ENCODE measurements at places on chromosomes 12 and 14.
A peak's percentile ranks its signal among the peaks of the same experiment; 100 is the strongest.

DNA sequence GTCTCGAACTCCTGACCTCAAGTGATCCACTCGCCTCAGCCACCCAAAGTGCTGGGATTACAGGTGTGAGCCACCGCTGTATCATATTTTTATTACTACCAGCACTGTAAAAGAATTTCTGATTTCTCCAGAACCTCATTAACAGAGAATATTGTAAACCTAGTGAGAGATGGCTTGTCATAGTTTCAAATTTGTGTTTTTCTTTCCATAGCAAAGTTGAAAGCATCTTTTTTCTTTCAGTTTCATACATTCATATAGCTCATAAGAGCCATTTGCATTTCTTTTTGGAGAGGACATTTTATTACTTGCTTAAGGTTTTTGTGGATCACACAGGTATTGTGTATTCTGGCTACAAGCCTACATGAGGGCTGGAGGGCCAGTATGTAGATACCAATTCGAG is 58.0 kb downstream of the MIS18BP1 start:
- DNase-seq, result no peak

DNA sequence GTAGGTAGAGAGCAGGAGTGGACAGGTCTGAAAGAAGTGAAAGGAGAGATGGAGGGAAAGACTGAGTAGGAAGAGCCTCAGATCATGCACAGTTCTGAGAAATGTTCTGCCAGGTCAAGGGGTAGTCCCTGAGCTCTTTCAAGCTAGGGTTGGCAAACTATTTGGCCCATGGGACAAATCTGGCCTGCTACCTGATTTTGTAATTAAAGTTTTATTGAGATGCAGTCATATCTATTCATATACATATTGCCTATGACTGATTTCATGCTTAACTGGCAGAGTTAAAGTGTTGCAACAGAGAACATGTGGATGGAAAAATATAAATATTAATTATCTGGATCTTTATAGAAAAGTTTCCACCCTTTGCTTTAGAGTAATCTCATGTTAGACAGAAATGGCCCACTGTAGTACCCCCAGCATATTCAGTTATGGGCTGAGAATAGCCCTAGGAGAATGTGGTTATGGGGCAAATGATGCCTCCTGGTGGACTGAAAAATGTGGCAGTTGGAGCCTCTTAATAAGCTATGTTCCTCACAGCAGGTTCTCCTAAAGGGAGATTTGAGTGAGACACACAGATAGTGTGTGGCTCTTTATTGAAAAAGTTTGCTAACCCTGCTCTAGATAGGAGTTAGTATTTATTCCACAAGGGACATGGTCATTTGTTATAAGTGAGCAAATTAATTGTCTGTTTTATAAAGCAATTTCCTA is 476.9 kb downstream of the LRIG3 start:
- peak; percentile 63 for DNase-seq

DNA sequence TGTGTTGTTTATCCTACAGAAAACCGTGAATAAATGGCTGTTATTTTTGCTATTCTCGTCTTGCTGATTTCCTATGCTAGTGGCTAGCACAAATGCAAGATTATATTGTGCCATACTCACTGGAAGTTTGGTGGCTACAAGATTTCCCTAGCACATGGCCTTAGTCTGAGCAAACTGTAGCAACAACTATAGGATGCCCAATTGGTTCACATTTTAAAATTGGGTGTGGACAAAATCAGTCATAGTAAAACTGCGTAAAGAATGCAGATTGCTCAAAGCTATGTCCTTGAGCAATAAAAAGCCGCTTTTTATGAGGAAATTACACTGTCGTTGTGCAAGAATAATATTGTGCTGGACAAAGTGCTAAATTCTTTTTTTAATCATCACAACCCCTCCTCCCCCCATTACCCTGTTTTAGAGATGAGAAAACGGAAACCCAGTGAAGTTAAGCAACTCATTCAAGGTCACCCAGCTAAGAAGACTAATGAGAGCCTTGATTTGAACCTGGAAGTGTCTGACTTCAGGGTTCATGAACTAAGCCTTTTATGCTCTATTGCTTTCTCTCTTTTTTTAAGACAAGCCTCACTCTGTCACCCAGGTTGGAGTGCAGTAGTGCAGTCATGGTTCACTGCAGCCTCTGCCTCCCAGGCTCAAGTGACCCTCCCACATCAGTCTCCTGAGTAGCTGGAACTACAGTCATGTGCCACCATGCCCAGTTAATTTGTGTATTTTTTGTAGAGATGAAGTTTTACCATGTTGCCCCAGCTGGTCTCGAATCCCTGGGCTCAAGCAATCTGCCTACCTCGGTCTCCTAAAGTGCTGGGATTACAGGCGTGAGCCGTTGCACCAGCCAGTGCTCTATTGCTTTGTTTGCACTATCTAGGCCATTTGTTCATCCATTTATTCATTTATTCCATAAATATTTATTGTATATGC is 73.6 kb downstream of the SRGAP1 start:
- DNase-seq, result peak; percentile 98

DNA sequence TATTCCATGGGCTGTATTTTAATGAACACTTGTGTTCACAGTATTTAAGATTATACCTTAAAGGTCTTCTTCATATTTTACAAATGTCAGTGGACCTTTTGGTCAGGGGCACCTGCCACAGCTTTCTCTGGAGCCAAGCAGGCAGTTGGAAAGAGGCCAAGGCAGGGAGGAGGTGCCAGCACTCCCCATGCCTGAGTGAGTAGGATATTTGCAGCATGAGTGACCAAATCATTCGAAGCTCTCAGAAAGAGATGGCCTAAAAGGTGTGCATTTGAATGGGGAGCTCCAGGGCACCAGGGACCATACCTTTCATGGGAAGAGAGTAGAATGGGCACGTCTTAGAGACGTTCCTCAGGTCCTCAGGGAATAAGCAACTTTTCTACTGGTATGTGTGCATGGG is 121.6 kb downstream of the GPR135 start:
- DNase-seq, result no peak

DNA sequence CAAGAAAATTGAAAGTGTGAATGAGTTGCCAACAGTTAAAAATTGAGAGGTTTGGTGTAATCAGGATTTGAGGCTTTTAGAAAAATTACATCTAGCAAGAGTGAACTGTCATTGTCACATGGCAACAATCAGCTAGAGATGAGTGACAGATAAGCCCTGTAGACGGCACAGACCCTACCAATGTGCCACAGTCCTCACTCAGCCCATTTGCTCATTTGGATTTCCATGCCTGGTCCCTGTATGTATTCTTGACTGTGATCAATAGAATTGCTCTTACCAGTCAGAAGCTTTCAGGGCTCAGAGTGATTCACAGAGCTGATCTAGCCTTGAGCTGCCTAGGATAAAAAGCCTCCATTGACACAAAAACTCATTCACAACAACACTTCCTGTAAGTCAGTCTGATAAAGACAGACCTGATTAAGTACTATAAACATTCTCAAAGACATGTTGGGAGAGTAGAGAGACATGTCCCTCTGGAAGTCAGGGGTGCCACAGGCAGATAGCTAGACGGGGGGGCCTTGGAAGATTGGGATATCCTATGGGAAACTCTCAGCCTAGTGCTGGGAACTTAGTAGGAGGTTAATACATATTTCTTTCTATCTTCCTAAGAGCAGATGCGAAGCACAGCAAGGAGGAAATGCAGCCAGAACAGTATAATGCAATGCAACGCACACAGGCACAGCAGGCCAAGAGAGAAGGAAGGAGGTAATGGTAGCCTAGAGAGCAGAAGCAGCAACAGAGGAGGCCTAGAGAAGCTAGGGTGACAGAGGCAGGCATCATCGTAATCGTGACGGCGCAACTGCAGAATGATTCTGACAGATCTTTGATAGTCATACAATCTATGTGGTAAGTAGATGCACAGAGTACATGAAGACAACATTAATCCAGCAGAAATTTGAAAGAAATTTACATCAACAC is 2.0 kb upstream of the PELI2 start:
- no peak for DNase-seq

GRCh38 chr14:78278464-78279250 is 108.5 kb downstream of the NRXN3 start:
- no peak for DNase-seq

DNA sequence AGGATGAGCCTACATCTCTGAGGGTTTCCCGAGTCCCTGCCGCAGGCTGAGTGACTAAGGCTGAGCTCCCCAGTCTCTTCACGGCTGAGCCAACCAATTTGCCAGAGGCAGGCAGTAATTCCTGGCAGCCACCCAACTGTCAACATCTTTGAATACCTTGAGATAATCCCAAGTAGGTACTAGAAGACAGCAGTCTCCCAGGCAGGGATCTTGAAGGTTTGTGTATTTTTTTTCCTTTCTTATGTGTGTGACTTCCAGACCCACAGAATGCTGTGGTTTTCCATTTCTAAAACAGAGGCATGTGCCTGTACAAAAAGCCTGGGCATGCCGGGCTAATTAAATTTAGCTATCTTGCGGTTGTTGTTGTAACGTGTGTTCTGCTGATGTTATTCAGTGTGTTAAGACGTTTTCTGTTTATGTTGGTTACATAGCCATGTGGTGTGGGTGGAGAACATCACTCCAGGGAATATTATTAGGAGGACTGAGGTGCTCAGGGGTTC is 155.5 kb downstream of the ANO2 start:
- DNase-seq, result no peak

GRCh38 chr12:114993165-114993564 is 309.2 kb upstream of the TBX3 start:
- DNase-seq, result no peak

DNA sequence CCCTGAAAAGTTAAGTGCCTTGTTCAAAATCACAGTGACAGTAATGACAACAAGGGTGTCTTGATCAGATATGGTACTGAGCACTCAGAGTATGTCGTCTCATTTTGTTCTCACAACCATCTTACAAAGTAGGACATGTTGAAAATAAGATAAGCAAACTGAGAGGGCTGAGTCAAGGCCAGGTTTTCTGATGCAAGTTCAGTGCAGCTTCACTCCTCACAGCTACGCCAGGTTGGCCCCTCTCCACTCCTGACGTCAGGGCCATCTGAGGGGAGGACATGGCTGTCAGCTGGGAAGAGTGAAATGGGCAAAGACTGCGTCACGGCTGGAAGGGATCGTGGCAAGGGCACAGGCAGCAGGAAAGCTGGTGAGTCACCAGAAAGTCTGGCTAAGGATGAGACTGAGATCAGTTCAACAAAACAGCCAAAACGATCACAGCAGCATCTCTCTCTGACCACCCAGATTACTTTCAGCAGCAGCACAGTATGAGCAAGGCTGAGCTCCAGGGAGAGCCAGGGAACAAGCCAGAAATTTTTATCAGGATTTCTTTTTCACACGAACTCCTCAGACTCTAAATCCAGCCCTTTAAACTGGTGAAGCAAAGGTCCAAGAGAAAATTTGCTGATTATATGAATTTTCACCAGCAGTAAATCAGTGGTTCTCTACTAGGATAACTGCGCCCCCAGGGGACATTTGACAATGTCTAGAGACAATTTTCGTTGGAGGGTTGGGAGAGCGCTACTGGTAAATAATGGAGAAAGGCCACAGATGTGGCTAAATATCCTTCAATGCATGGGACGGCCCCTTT is 297.9 kb upstream of the AMIGO2 start:
- peak; percentile 99 for DNase-seq

- peak; percentile 99 for DNase-seq
Observed at GRCh38 chr12:69534389-69534822, 50.9 kb upstream of the CCT2 start.

GRCh38 chr12:107845226-107845979 is 70.9 kb downstream of the ASCL4 start:
- no peak for DNase-seq

DNA sequence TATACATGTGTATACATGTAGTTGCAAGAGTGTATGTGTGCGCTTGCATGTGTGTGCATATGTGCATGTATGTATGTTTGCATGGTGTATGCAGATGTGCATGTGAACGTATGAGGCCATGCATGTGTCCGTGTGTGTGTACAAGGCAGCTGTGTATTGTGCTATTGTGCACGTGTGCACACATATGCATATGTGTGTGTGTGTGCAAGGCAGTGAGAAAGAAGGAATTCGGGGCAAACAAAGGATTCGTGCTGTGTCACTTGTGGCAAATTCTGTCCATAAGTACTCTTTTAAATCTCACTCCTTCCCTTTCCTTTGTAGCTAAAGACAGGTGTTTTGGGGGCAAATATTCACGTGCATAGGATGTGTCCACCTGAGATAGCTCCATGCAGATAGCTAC is 227.1 kb downstream of the VRK1 start:
- DNase-seq, result no peak

DNA sequence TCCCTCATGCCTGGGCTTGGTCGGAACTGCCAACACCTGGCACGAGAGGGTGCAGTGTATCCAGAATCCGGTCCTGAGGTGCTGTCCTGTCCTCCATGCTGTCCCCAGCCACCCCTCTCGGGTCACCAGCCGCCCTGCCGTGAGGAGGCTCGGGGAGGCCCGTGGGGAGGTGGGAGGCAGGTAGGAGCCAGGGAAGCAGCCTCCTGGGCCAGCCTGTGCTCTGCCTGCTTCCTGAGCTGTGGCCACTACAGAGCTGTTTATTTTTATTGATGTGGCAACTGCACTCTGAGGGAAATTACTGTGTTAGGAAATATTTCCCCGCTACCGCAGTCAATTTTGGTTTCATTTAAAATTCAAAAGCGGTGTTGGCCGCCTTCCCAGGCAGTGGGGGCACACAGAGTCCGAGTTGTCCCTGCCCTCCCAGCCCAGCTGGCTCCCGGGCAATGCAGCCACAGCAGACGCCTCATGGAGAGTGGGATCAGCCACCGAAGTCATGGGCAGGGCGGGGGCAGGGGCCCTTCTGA is 18.3 kb downstream of the NOC4L start:
- peak; percentile 84 for DNase-seq

- DNase-seq, result peak; percentile 32
Observed at GRCh38 chr12:43337571-43338444, 214.2 kb downstream of the ADAMTS20 start.

GRCh38 chr14:102872020-102872419 is 50.4 kb upstream of the AMN start:
- no peak for DNase-seq

DNA sequence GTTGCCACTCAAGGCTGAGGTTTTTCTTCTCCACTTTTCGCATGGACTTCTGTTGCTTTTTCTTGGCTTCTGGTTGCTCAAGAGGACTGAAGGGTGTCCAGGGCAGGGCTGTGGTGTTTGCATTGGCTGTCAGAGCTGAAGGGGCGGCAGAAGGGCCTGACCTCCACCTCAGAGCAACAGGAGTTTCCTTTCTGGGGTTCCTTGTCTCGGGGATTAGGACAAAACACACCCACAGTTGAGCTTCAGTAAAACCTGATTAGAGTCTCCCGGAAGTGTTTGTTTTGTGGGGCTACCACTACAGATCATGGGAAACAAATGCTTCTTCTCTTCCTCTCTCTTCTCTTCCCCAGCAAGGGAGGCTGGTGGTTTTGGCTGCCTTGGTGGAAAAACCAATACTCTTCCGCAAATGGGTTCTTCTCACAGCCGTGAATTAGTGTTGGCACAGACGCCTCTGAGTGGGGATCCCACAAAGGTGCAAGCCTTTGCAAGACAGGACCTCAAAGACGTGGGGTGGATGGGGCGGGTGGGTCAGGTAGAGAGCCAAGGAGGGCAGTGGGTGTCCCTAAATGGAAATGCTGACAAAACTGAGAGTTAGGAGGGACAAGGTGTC is 317.7 kb upstream of the TBX3 start:
- no peak for DNase-seq

- no peak for DNase-seq
Observed at GRCh38 chr12:45034861-45035265, 16.0 kb downstream of the DBX2 start.

Data from cardiac fibroblast (primary cell).